ENCODE measurements at places on chromosomes 2 and 18.
A peak's percentile ranks its signal among the peaks of the same experiment; 100 is the strongest.

GRCh38 chr18:10872304-10872703 is 277.1 kb downstream of the PIEZO2 start:
- no peak for DNase-seq

GRCh38 chr2:12001621-12002020 is 255.2 kb downstream of the LPIN1 start:
- DNase-seq = no peak

- DNase-seq = no peak
These were observed 220.7 kb upstream of the MC4R start for GRCh38 chr18:60593249-60593648.

DNA sequence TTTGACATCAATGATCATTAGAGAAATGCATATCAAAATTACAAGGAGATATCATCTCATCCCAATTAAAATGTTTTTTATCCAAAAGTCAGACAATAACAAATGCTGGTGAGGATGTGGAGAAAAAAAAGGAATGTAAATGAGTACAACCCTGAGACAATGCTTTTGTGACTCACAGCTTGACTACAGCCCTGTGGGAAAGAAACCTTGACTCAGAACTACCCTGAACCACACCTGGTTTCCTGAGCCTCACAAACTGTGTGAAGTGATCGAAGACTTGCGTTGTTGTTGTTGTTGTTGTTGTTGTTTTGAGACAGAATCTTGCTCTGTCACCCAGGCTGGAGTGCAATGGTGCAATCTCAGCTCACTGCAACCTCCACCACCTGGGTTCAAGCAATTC is 266.6 kb upstream of the MYT1L start:
- no peak for DNase-seq

DNA sequence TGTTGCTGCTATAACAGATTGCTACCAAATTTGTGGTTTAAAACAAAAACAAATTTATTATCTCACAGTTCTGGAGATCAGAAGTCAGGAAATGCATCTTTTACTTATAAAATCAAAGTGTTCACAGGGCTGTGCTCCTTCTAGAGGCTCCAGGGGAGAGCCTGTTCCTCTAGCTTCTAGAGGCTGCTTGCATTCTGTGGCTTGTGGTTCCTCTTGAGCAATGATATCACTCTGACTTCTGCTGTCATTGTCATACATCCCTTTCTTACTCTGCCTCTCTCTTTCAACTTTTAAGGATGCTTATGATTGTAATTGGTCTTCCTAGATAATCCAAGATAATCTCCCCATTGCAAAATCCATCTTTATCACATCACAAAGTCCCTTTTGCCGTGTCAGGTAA is 6.1 kb upstream of the DCC start:
- no peak for DNase-seq

DNA sequence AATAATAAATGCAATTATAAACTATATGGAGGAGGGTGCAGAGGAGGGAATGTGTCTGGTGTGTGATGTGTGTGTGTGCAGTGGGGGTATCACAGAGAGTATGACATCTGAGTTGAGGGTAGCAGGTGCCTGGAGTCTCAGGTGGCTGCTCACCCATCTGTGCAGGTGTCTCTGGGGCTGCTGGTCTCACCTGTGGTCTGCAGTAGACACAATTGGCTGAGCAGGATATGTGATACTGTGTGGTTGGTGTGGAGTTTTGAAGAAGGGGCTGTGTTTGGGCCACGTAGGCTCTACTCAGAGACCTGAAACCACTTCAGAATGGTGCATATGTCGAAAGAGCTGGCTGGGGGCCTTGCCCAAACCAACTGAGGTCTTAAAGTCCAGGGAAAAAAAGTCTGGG is 17.0 kb downstream of the FABP1 start:
- no peak for DNase-seq

DNA sequence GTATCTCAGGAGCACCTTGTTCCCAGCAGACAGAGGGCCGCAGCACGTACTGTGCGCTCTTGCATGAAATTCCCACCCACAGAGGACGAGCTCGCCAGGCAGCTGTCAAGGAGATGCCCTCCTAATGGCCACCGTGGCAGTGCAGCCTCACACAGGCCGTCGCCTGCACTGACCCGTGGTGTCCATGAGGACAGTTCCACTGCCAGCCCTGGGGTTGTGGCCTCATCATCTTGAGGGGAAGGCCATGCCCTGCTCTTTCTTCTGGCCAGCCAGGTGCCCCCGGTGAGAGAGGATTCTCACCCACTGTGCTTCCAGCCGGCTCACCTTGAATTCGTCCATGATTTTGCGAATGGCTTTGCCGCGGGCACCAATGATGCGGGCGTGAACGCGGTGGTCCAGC is 42.0 kb downstream of the ANO7 start:
- no peak for DNase-seq

DNA sequence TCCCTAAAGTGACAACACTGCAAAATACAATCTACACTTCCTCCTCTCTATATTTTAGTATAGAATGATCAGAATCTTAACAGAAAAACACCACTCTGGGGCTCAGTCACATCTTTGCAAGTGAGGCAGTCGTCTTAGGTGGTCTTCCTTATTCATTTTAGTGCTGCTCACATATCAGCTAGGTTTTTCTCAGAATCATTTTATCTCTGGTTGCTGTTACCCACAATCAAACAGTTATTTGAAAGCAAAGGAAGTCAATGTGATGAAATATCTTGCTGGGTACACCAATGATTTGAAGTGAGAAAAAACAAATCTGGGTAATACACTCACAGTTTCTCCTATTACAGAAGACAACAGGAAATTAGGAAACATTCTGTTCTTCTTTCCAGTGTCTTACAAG is 275.2 kb downstream of the DSEL start:
- DNase-seq = no peak

DNA sequence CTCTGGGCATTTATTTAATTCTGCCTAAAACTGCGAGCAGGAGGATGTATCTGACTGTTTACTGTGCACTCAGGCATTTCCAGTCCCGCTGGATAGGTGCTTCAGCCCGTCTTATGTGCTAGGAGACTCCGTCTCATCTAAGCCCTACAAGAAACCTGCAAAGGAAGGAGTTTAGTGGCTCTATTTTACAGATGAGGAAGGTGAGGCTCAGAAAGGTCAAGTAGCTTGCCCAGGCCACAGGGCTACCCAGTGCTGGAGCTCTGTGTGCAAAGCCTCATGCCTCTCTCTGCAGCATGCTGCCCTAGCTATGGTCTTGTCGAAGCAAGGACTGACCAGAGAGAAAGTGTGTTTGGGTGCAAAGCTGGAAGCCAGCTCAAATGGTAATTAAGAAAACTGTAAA is 73.6 kb upstream of the AFF3 start:
- no peak for DNase-seq

DNA sequence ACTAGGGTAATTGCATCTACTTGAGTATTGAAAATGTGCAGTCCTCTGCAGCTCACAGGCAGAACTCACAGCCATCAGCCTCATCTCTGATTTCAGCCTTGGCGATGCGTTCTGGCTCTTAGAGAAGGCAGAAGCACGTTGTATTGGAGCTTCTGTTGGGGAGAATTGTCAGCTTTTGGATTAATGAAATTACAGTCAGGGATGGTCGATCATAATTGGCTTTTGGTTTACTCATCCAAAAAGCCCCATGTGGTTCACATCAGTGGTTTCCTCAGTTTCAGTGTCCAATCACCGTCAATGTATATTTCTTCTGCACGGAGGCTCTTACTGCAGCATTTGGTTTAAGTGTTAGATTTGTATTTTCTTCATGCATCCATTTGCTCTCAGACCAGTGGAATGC is 218.5 kb upstream of the SOX11 start:
- DNase-seq = no peak

DNA sequence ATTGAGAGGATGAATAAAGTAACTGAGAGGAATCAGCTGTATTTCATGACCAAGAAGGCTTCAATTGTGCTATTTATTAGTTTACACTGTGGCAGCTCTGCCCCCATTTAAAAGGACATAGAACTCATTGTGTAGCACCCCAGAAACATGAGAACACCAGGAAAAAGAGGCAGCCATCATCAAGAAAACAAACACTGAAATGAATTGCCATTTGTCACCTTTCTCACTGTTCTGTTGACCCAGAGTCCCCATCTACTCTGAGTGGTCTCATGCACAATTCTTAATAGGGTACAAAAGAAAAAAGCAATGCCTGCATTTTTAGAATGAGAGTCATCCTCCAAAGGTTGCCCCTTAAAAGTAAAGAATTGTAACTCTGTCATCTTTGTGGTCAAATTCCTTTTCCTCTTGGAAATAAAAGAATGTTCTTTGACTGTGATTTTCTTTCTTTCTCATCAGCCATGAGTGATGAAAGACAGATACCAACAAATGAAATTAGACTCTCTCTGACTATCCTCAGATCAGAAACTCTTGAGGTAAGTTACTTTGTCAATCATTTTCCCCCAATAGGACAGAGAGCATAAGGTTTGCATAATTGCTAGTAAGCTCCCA is 1941.9 kb upstream of the PIK3C3 start:
- peak; percentile 26 for DNase-seq

- peak; percentile 88 for DNase-seq
These were observed 73.1 kb upstream of the PID1 start for GRCh38 chr2:229344151-229344551.

- no peak for DNase-seq
These were observed 380.5 kb downstream of the ERBB4 start for GRCh38 chr2:212158081-212158480.

DNA sequence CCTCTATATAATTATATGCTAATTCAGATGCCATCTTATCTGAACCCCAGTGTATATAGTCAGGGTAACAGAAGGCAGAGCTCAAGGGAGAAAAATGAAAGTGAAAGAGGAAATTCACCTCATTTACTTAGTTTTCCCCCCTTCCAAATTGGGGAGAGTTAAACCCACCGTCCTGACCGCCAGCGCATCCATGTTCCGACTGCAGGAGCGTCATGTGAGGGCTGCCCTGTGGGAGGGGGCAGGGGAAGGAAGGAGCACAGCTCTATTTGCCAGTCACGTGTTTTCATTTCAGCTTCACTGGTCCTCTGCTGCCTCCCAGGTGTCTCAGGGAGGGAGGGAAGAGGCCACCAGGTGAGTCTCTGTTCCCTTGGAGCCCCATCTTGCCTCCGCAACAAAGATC is 13.2 kb downstream of the CNNM4 start:
- no peak for DNase-seq

DNA sequence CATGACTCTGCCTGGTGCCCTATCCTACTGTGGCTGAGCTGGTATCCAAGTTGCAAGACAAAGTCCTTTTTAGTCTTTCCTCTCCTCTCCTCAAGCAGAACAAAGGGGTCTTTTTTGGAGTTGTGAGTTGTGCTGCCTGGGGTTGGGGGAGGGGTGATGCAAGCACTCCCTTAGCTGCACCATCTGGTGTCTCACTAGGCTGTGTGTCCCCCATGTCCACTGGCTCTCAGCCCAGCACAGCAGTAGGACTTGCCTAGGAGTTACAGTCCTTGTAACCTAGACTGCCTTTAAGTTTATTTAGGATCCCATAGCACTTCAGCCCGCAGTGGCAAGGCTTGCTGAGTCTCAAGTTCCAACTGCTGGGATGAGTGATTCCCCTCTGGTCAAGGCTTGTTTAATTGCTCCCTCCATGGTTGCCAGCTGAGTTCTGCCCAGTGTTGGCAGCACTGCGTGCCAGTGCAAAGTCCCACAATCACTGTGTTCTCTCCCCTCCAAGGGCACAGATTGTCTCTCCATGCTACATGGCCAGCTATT is 13.2 kb upstream of the ILKAP start:
- no peak for DNase-seq

- DNase-seq = no peak
These were observed 1045.5 kb upstream of the NXPH2 start for GRCh38 chr2:139825726-139826125.

- no peak for DNase-seq
These were observed 40.2 kb upstream of the EGR4 start for GRCh38 chr2:73333564-73333963.

DNA sequence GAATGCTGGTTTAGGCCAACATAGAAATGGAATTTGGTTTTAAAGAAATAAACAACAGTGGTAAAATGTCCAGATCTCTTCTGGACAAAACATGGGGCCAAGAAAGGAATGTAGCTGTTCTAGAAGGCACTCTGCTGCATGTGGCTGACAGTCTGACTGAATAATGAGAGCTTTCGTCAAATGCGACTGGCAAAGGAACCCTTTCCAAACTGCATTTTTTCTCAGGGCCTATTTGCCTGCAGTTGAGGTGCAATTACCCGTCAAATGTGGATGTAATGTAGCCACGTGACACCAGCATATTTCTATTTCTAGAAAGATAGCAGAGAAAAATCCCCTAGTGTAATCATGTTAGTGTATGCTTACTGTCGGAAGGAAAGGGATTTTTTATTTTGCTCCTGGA is 741.2 kb downstream of the NRXN1 start:
- DNase-seq = no peak

GRCh38 chr2:73984922-73985307 is 205 bp downstream of the TET3 start:
- no peak for DNase-seq

DNA sequence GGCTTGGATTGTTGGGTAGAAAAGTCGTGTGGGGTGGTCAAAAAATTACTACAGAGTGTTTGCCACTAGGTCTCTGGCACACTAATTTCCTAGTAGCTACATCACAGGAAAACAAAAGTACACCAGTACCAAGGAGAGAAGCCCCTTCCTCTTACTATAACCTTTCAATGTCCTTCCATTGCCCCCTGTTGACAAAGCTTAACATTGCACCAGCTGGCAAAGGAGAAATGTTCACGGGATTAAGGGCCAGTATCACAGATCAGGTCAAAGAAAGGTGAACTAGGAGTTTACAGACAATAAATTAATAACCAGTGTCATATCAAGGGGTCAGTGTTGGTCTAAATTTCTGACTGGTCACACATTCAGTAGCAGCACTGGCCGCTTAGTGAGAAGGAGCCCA is 1139.6 kb upstream of the FAM98A start:
- no peak for DNase-seq

GRCh38 chr2:109129356-109129920 is 433 bp downstream of the SH3RF3 start:
- peak; percentile 68 for DNase-seq

GRCh38 chr2:202038471-202039277 is 5.0 kb downstream of the FZD7 start:
- DNase-seq = peak; percentile 50

DNA sequence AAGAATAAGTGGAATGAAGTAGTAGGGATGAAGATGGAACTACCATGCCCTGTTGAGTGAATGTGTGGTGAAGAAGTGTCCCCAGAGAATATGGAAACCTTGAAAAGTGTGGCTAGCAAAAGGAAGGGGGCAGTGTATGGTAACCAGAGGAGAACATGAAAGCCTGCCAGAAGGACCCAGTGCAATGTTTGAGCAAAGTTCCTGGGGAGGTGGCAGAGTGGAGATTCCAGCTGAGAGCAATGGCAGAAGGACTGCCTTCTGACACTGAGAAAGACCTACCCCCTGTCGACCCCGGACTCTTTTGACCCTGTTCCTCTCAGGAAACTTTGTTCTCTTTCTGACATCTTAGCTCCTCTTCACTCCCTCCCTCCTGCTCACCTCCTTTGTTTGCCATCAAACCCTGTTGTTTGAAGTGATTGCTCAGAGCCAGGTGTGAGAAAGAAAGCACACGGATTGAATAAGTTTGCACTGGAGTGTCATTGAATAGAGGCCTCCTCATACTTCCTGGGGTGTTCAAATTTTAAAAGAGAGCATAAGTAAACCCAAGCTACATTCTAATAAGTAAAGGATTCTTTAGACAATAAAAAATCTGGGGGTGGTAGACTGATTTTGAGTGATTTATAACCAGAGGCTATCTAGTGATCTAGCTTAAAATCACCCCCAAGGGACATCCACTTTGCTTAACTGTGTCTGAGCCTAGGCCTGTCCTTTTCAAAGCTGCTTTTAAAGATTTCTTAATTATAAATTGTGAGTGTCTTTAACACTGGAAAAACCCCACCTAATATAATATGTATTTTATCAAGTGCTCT is 57.1 kb downstream of the TRIB2 start:
- DNase-seq = no peak
